ENCODE measurements at places on chromosomes 1 and 21.

- DNase-seq, result no peak
Measured at GRCh38 chr1:195867638-195868037, 740.6 kb downstream of the KCNT2 start.

GRCh38 chr1:161080441-161081405 is 8.6 kb downstream of the NECTIN4 start:
- DNase-seq, result no peak

DNA sequence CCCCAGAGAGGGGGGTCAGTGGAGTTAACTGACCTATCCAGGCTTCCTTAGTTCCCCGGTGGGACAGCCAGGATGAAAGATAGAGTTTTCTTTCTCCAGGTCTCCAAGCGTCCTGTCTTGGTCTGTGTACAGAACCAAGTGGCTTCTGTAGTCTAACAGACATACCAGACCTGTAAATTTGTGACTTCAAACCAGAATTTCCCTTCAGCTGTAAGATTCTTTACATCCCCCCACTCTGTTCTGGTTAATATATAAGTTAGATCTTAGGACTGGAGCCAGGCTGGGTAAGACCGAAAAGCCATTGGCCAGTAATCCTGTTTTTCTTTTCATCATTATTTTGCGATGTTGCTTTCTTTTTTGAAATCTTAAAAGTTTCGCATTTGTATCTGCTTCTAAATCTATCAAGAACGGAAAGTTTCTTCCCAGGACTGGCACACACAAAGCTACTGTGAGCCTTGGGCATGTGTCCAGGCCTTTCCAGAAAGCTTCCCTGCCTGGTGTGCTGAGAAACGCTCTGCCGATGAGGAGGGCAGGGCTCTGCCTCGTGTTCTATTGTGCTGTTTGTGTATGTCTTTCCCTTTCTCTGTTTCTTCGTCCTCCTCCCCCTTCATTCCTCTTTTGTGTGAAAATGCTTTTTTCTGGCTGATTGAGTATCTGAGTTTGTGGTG is 72.3 kb downstream of the RGL1 start:
- DNase-seq, result no peak

- DNase-seq, result no peak
Measured at GRCh38 chr1:41401899-41402298, 40.7 kb downstream of the FOXO6 start.

- DNase-seq, result peak; percentile 66
Measured at GRCh38 chr1:235093013-235093695, 35.5 kb downstream of the TOMM20 start.

GRCh38 chr1:225712391-225712790 is 59.5 kb upstream of the ENAH start:
- DNase-seq, result no peak
